ENCODE measurements at places on chromosomes 2 and 18. TPM values are rescaled to one million over a fixed set of nuclear protein-coding genes. Genes with fewer than 3 reads are reported as not detected.

UCN gene
- 0.44 TPM for total RNA-seq

NEU2 gene
- not detected for total RNA-seq

SLC1A4 gene
- total RNA-seq: 15.7 TPM

DHRS9 gene
- total RNA-seq: 0.13 TPM

DPP10 gene
- total RNA-seq: not detected

Measured in bladder microvascular endothelial cell (primary cell).